ENCODE measurements at places on chromosomes 2 and 18.

GRCh38 chr2:23387845-23388244 lies 2.9 kb downstream of the KLHL29 start:
- DNase-seq = no peak

- DNase-seq = no peak
These were observed 2.5 kb downstream of the PID1 start for GRCh38 chr2:229268626-229269025.

GRCh38 chr2:181778621-181779201 lies 98.4 kb upstream of the NEUROD1 start:
- DNase-seq = no peak

- no peak for DNase-seq
These were observed 269.5 kb downstream of the SOCS6 start for GRCh38 chr18:70558371-70558770.

- no peak for DNase-seq
These were observed 543 bp upstream of the STARD7 start for GRCh38 chr2:96209011-96209728.

- no peak for DNase-seq
These were observed 33.5 kb downstream of the RMND5A start for GRCh38 chr2:86753606-86754005.

GRCh38 chr2:10659898-10660568 lies 29.7 kb downstream of the NOL10 start:
- DNase-seq = peak; percentile 9
